ENCODE measurements at places on chromosomes 4 and X.

DNA sequence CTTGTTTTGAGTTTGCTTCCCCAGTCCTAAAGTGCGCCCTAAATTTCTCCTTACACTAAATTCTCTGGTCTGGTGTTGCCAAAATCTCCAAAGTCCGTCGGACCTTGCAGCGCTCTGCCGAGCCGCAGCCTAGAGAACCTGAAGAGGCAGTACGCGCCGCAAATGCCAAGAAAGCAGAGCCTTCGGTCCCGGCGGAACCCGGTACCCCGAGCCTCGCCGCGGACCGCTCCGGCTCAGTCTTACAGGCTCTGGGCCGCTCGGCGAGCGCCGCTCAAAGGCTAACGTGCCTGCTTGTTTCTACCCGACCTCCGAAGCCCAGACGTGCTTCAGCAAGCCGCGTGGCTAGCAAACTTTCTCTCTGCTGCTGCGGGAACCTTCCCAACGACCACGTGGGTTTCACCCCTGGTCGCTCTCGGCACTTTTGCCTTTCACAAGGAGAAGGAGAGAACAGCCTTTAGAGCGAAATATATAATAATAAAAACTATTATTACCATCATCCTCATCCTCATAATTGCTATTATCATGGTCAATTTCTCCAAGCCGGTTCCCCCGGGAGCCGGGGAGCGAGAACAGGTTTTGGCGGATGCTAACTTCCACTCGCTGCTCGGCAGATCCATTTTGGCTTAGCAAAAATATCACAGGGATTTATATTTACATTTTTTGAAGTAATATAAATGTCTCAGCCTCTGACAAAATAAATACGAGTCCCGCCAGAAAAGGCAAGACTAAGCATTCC lies 2.2 kb upstream of the HTR2C start:
- DNase-seq = no peak

- DNase-seq = no peak
Observed at GRCh38 chr4:23922013-23922412, 32.2 kb upstream of the PPARGC1A start.

- DNase-seq = no peak
Observed at GRCh38 chr4:98976716-98977115, 18.8 kb upstream of the METAP1 start.

DNA sequence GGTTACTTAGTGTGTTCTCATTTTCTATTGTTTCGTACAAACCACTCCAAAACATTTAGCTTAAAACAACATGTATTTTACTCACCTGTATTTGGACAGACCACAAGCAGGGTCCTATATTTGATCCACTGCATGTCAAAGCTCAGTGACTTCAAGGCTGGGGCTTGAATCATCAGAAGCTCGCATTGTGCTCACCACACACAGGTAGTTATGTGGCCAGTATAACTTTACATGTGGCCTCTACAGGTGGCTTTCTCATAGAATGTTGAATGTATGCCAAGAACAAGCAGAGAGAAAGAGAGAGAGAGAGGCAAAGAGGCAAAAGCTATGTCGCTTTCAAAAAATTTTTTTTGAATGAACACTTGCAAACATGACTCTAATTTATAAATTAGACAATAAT lies 107.6 kb downstream of the QRFPR start:
- DNase-seq = no peak

DNA sequence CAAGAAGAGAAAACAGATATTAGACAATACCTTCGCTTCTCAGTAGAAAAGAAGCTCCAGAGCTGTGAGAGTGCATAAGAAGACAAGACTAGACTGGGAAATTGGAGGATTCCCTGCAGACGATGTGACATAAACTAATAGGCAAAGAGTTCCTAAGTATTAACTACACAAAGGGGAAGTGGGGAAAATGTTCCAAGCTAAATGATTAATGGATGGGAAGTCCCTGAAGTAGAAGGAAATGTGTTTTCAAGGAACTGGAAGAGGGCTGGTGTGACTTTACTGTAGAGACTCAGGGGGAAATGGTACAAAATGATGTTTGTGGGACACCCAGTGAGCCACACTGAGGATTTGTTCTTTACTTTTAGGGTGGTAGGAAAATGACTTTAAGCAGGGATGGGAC lies 69.7 kb upstream of the DCLK2 start:
- no peak for DNase-seq

DNA sequence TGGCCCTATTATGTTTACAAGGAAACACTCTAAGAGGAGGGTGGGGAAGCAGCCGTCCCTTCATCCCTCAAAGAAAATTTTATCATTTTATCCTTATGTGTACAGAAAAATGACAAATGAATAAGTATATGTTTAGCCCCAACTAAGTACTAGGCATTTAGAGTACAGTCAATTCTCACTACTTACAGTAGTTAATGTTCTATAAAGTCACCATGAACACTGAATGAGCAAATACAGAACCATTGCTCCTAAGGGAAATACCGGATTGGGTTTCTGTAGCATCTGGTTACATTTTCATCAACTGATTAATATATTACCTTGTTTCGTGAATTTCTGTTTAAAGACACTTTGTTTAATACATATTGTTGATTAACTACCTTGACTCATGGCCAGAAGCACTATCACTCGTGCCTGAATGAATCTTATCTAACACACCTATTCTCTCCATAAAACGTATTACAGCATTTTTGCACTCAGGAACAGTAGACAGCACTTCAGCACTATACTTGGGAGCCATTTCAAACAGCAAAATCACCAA lies 109.3 kb downstream of the ASB9 start:
- no peak for DNase-seq

- DNase-seq = no peak
Observed at GRCh38 chrX:120302434-120302833, 8.8 kb downstream of the TMEM255A start.

GRCh38 chr4:80492761-80493160 lies 157.2 kb downstream of the CFAP299 start:
- peak; percentile 95 for DNase-seq

DNA sequence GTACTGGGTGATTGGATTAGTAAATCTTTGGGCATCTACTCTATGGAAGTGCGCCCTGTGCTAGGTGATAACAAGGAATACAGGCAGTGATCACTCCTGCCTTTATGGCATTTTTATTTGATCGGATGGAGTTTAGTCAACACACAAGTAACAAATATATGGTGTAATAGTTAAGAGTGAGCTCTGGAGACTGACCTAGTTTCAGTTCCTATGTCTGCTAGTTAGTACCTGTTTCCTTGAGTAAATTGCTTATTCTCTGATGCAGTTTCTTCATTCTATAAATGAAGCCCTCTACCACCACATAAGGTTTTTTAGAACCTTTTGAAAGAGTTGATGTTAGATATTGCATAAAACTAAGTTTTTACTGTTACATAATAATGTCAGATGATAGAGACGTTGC lies 134.6 kb downstream of the KDM6A start:
- no peak for DNase-seq

DNA sequence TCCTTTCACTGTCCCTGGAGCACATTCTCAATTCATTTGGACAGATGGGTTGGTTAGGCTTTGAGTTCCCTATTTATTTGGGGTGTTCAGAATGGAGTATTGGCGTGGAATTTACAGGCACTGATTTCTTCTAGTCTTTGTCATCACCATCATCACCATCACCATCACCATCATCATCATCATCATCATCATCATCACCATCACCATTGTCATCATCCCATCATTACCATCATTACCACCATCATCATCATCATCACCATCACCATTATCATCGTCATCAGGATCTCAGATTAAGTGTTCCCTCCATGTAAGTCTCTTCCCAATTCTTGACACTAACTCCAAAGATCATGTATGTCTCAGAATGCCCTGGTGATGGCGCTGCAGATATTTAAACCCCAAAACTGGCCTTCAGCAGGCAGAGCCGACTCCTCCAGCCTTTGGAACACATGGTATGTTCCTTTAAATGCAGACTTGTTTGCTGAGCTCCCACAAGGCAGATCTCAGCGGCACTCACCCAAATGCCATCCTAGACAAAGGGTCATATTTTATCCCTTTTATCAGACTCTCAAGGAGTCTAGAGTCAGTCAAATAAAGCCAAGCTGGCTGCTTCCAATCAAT lies 19.8 kb upstream of the FAM9A start:
- no peak for DNase-seq

DNA sequence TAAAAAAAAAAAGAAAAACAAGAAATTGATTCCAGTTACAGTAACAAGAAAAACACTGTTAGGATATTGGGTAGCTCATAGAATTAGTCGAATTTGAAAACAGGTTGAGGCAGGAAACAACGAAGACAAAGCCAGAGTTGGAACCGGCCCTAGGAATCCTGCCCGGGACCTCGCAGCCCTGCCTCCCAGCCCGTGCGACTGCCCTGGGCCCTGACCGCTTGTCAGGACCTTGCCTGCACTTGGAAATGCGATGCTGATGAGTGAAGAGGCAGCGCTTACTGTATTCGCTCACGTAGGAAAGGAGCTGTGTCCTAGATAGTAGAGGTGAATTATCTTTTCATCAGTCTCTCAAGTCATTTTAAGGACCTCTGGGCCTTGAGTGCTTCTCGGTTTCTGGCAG lies 611.7 kb upstream of the FAT1 start:
- no peak for DNase-seq

DNA sequence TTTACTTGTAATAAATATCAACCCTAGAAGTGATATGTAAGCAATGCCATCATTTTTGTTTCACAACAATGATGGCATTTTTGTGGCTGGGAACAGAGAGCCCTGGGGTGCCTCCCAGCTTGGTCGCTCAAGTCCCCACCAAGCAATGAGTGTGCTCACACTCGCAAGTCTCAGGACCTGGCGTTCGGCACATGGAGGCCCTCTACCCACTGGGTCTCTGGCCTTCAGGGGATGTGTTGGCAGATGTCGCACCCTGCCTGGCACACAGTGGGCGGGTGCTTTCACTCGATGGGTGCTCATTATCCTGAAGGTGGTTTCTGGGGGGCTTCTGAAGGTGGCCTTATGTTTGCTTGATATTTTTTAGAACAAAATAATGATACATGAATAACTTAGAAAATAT lies 74.7 kb upstream of the STS start:
- no peak for DNase-seq

DNA sequence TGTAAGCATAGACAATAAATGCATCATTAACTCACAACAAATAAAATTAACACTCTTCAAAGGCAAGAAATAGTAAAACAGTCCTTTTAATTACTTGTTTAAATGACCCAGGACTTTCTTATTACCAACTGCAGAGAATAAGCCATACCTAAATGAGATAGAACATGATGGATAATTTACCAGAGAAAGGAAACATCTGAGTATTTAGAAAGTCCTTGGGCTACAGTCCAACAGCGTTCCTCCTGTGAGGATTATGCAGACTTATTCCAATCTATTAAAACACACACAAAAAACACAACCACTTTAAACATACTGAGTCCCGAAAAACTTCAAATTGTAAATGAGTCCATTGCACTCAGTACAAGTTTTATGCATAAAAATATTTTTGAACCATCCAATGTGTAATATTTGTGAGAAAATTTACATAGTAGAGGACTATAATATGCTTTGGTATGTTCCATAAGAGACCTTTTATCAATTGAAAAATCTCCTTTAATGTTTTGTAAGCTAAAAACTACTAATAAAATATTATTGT lies 129.2 kb downstream of the NR3C2 start:
- DNase-seq = no peak

DNA sequence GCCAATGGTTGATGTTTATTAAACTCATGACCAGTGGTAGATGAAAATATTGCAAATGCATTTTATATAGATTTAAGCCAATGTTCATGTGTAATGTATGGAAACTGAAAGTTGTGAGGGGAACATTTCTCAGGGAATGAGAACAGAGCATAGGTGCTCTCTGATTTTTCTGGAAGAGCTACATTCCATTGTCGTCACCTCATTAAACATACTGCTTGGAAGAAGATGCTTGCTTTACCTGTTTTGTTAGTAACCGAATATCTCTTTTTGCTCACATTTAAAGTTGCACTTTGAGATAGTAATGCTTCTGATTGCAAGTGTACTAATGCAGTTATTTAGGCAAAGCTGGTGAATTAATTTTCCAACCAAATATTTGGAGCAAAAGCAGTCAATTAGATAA lies 93.8 kb upstream of the CLCN4 start:
- DNase-seq = no peak

GRCh38 chr4:146340798-146341197 lies 126.5 kb downstream of the REELD1 start:
- no peak for DNase-seq

GRCh38 chrX:81229229-81229628 lies 27.3 kb downstream of the SH3BGRL start:
- DNase-seq = no peak

DNA sequence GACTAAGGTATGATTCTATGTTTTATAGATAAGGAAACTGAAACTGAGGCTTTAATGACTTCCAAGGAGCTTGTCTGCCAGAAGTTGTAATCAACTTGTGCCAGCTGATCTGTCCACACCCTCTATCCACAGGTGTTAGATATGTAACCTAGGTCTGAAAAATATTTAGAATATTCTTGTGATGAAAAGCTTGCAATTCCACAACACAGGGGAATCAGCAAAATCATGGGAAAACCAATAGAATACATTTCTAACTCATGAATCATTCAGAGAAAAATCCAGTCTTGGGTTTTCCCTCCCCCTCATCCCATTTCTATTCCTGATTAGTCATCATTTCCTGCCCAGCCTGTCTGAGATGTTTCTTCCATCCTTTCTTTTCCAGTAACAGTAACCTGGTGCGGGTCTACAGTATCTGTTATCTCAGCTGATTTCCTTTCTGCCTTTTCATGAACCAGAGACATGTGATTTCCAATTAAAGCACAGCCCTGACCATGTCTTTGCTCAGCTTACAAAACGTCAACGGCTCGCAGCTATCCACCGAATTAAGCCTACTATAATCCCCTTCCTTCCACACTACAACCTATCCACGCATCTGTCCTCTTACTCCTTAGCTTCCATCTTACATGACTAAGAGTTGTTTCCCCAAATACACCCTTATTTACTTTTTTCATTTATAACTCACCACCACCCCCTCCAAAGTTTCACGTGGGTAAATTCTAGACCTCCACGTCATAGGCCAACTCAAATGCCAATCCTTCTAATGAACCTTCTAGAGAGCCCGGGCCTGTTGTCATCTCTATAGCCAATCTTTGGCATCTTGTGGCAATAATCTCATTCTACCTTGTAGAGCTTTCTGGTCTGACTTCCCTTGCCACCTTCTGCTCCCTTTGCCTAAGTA lies 961 bp upstream of the NOCT start:
- no peak for DNase-seq

DNA sequence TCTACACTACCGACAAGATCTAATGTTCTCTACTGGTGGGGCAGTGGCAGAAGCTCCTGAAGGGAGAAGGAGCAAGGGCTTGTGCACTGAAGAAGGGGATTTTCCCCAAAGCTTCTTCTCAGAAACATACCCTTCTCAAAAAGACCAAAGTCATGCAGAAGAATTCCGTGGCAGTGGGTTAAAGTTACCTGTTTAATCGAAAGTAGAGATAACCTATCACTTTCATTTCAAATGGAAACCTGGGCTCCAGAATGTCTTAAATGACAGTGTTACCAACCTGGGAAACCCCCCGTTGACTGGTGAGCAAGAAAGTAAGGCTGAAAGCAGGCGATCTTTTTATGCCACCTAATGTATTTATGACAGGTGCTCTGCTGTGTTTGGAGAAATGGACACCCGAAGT lies 92.5 kb upstream of the TEX13D start:
- DNase-seq = no peak

- DNase-seq = no peak
Observed at GRCh38 chr4:45467157-45467556, 656.7 kb downstream of the GABRG1 start.

- DNase-seq = no peak
Observed at GRCh38 chr4:101699441-101700124, 90.9 kb upstream of the BANK1 start.

- DNase-seq = no peak
Observed at GRCh38 chrX:68945081-68945602, 116.3 kb downstream of the EFNB1 start.

- no peak for DNase-seq
Observed at GRCh38 chr4:77443941-77444340, 161.7 kb upstream of the CXCL13 start.

- no peak for DNase-seq
Observed at GRCh38 chr4:23614284-23614892, 275.5 kb downstream of the PPARGC1A start.

Data from T-helper 2 cell (primary cell).